NCI-H2171 treated with DMSO at 0.1 percent for 48 hours (cell line): ENCODE measurements at places on chromosomes 12 and 14.

DNA sequence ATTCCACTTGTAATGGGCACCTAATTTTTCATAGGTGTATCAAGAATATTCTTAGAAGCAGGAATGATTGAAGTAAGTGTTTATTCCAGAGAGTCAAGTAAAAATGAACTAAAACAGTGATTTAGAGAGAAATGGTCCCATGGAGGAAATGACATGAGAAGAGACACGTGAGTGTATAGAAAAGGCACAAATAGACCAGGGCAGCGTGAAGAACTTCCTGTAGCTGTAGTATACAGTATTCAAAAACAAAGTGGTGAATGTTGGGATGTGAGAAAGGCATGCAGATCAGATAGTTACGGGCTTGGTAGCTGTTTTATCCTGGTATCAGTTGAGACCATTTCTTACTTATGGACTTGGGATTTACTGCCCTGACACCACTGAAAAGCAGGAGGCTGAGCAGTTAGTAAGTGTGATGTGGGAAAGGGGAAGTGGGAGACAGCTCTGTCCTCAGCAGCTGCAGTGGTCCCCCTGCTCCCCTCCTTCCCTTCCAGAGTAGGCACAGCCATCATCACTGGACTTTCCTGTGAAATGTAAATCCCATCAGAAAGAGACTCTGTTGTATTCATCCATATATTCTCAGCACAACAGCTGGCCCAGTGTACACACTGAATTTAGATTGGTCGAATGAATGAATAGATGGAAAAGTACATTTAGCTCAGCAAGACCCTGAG, 16.8 kb upstream of the TESPA1 start:
- DNase-seq = no peak

DNA sequence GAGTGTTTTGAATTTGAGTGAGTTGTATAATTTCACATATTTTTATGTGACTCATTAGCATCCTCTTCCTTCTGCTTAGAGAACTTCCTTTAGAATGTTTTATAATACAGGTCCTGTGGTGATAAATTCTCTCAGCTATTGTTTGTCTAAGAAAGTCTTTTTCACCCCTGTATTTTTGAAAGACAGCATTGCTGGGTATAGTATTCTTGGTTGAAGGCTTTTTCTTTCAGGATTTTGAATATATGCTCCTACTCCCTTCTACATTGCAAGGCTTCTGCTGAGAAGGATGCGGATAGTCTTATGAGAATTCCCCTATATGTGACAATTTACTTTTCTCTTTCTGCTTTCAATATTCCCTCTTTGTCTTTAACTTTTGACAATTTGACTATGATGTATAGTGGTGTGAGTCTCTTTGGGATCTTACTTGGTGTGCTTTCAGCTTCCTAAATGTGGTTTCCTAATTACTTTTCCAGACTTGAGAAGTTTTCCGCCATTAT, 118.9 kb upstream of the HMGA2 start:
- DNase-seq = no peak

- DNase-seq = no peak
These were observed 3.2 kb downstream of the HSPB8 start for GRCh38 chr12:119181944-119182343.

GRCh38 chr12:120241561-120242274, 23.8 kb downstream of the PXN start:
- DNase-seq = no peak

DNA sequence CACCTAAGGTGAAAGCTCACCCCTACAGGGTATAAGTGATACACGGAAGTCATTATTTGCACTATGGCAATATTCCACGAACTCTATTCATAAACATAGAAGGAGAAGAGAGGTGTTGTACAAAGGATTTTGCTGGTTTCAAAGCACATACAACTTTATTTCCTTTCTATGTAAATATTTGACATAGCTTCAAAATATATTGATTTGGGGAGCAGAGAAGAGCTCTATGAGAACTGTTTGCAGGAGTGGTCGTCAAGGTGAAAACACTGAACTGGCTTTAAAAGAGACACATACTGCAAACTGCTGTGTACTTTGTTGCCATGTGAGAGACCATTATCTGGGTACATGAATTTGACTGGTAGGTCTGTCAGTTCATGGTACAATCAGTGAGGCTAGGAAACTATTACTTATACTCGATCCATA, 16.7 kb downstream of the CNIH1 start:
- no peak for DNase-seq

DNA sequence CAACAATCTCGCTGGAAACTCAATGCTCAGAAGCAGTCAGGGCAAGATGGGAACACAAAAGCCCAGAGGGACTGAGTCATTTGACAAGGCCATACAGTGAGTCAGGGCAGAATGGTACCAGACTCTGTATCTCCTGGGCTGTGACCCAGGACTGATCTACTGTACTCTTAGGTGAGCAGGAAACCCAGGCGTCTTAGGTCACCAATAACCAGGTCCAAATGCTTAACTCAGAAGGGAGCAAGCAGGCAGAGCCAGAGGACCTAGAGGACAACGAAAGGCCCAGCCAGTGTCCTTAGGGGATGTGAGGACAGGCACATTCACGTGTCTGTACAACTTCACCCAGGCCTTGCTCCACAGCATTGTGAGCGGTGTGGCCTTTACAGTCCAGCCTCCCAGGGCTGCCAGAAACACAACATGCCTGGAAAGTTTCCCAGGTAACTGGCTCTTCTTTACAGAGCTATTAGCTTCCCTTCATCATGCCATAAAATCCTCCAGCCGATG, 69.9 kb downstream of the ARL6IP4 start:
- no peak for DNase-seq

DNA sequence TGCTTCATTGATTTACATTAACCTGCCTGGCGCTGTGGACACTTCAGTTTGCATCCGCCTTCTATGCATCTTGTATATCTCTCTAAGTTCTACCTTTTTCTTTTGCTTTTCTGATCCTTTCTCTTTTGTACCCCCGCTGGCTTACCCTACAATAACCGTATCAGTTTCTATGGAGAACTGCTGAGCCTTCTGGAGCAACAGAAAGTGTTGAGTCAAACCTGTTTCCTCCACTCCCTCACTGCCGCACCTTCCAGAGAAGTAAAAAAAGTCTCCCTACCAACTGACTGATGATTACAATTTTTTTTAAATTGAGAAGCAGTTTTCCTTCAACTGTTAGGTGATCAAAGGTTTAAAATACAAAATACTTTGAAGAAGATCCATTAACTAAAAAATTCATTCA, 17.4 kb downstream of the EXD2 start:
- DNase-seq = no peak

DNA sequence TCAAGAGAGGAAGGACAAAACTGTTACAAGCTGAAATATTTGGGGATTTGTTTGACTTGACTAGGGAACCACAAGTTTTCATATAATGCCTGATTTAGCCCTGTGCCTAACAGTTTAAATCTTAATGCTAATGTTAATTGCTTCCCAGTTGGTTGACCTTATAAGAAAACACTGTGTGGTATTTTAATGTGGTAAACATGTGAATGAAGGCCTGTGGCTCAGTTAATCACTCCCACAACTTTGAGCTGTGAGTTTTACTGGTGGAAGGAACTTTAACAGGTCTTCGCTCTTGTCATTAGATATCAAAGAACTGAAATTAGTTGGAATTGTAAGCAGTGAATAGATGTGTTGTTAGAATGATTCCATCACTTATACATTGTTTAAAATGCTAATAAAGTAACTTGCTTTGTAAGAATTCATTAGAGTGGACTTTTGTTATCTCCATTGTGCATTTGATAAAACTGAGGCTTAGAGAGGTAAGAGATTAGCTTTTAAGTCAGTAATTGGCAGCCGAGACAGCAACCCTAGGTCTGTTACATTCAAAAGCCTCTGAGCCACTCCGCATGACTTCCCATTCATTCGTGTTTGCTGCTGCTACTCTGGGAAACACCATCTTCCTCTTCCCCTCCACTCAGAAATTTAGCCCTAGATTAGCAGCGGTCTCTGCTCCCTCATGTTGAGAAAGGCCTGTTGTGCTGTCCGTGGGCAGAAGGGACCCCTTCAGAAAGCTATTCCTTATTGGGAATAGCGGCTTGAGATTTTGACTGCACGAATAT, 1.0 kb upstream of the TBK1 start:
- DNase-seq = peak; percentile 26
